Activated CD4-positive, alpha-beta T cell treated with anti-CD3 and anti-CD28 coated beads for 4 hours (primary cell): ENCODE measurements at places on chromosomes 12 and 14.

- DNase-seq: no peak
Measured at GRCh38 chr14:73521229-73521628, 15.7 kb upstream of the ACOT1 start.

GRCh38 chr12:88035907-88036289 lies 6.7 kb upstream of the C12orf50 start:
- DNase-seq: no peak

DNA sequence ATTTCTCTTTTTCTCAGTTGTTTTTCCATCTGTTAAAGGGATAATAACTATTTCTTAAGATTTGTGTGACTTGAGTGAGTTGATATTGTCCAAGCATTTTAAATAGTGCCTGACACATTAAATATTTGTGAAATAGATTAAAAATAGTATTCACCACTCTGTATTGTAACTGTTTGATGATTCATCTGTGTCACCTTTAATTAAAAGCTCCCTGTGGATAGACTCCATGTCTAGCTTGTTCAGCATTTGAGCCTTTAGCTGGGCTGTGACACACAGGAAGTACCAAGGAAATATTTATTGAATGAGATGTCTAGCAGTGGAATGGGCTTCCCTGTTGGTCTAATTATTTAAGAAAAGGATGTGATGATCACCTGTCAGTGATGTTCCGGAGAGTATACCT lies 1.8 kb upstream of the GLIPR1L2 start:
- no peak for DNase-seq

DNA sequence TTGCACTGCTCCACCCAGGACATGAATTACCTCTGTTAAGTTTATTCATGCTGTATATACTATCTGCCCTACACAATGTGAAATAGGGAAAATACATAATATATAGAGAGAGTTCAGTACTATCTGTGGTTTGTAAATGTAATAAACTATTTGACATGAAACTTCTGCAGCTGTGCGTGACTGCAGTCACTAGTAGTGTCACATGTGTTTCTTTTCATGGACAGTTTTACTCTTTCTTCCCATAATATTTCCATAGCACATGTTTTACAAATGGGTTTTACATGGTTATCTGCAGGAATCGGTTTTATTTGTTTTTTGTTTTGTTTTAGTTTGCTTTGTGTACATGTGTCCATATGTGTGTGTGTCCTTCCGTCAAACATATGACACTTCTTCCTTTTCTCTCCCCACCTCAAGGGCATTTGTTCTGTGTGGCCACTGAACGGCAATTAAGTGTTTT lies 1644.1 kb upstream of the FLRT2 start:
- no peak for DNase-seq

DNA sequence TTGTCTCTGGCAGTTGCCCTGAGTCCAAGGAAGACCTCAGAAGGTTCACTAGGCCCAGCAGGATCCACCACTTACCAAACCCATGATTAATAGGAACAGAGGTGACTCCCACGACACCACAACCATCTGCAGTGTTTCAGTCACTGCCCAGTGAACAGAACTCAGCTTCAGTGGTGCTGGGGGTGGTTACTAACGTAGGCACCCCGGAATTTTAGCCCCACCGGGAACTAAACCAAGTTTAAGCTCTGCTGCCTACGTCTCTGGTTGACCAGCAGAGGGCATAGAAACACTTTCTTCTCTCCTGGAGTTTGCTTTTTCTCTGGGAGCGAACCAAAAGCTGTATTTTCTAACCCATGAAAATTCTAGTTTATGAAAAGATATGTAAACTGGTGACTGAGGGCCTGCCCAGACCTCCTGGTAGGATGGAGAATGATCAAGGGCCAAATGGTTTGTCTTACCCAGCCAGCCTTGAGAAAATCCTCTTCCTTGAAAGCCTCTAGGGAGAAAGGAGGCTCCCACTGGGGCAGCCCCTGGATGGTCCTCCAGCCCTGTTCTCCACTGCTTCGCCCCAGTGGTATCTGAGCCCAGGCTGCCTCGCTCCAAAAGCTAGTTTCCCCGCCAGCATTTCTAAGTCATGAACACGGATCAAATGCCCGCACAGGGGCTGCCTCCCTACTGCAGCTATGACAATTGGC lies 379.8 kb downstream of the DPF3 start:
- no peak for DNase-seq

DNA sequence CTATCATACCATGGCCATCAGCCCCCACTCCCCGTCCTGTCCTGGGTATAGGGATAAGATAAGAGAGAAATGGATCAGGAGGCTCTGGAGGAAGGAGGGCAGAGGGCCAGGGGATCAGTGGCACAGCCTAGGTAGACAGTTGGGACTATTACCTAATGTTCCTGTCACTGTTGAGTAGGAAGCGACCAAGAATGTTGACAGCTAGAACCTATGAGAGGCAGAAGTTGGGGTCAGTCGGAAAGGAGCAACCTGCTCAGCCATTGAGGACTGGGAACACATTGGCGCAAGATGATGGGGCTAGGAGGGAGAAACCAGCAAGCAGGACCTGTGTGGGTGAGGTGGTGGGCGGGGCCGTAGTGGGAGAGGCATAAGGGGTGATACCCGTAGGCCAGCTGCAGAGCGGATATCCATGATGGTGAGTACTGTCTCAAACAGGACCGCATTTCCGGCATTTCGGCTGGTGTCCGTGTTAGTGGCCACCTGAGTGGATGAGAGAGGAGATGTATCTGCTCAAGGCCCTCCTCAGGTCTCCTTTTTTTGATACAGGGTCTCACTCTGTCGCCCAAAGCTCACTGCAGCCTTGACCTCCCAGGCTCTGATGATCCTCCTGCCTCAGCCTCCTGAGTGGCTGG lies 3.3 kb downstream of the AP1G2 start:
- DNase-seq: no peak

GRCh38 chr12:50005175-50005574 lies 20.1 kb downstream of the RACGAP1 start:
- no peak for DNase-seq

- DNase-seq: no peak
Measured at GRCh38 chr14:61308198-61308597, 13.2 kb upstream of the PRKCH start.

DNA sequence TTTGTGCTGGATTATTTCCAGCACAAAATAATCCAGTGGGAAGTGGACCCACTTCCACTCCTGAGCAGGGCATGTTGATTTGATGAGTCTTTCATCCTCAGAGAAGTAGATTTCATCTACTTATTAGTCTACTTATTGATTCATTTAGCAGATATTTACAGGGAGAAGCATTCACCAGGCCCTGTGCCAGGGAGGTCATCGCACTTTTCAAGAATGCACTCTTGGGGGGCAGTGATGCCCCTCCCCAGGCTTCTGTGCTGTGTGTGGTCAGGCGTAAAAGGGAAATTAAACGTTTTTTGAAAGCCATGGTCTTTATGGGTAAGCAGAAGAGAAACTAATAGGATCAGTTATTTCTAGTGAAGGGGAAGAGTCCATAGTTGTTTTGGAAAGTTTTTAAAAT lies 610.7 kb upstream of the TMEM132C start:
- no peak for DNase-seq

DNA sequence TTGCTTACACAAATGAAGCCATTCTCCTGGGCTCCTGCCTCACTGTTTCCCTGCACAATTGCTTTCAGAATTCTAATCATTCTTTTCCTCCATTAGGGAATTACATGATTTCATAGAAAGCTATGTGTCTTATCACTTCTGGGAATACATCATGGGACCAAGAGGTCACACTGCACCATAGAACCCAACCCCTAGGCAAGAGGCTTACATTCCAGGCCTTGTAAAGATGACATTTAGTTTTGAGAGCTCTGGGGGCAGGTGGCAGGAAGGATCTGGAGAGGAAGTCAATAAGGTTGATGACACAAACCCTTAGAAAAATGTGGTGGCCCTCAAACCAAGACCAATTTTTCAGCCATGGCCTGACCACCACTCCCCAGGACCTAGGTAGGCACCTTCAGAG lies 57.1 kb downstream of the NUAK1 start:
- DNase-seq: no peak

DNA sequence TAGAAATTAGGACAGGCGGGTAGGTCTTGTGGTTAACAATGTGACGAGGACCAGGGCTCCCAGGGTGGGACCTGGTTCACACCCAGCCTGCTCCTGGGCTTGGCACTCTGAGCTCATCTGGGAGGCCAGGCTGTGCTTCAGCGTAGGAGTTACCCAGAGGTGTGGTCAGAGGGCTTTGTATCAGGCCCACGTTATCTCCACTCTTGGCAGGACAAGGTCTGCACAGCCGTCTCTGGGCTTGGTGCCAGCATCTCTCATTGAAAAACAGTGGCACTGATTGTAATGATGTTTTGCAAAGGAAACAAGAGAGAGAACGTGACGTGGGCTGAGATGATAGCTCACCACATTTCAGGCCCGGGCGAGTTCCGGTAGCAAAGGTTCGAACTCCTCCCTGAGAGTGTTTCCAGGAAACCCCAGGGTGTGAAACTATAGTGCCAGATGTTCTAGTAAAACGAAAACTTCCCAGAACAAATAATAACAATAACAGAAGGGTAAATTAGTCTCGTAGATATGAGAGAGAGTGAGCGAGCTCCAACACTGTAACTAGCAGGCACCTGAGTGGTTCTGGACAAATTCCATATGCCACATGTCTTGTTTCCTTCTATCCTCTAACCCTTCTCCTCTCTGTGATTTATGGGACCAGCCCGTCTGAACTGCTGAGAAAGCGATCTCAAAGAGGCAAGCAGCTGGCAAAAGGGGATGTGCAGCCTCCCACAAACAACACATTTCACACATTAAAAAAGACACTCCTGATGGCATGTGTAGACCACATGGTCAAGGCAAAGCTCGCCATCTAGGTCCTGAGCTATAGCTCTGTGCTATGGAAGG lies 227.3 kb downstream of the KTN1 start:
- peak; percentile 60 for DNase-seq

DNA sequence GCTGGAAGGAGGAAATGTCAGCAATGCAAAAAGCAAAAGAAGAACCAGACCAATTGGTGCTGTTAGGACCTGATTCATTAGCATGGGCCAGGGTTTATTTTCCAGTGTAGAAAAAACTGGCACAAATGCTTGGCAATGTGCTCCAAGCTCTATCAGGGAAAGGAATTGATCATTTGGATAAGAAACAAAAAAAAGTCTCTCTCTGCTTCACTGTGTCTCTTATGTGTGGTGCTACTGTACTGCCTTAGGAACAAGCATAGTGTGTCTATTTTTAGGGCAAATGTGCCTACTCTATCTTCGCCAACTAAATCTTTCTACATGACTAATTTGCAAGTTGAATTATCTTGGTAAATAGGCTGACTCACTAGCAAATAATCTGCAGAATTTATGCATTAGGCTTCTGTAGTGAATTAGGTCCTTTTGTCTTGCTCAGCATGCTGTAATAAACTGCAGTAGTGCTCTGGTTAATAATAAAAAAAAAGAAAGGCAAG lies 236.7 kb downstream of the MDGA2 start:
- no peak for DNase-seq

GRCh38 chr12:102735104-102735503 lies 181.9 kb downstream of the PAH start:
- DNase-seq: no peak

DNA sequence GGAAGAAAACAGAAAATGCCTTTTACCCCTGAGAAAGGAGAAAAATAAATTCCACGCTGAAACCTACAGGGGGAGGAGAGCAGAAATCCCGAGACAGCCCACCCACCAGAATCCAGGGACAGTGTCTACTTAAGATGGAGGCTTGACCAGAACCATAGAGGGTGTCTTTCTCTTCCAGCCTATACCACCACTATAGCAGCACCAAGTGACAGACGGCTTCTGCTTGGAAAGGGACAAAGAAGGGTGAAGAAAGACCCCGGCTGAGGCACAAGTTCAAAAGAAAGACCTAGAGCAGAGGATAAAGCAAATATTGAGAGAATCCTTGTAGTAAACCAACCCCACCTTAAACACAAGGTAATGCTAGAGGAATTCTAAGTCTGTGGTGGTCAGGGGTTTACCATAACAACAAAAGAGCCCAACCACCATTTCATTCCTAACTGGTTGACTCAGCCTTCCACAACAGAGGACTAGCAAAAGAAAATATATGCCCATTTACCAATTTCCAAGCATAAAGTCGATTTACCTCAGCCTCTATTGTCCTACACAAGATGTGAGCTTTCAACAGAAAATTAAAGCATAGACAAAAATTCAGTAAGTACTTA lies 105.3 kb upstream of the FOXG1 start:
- no peak for DNase-seq

DNA sequence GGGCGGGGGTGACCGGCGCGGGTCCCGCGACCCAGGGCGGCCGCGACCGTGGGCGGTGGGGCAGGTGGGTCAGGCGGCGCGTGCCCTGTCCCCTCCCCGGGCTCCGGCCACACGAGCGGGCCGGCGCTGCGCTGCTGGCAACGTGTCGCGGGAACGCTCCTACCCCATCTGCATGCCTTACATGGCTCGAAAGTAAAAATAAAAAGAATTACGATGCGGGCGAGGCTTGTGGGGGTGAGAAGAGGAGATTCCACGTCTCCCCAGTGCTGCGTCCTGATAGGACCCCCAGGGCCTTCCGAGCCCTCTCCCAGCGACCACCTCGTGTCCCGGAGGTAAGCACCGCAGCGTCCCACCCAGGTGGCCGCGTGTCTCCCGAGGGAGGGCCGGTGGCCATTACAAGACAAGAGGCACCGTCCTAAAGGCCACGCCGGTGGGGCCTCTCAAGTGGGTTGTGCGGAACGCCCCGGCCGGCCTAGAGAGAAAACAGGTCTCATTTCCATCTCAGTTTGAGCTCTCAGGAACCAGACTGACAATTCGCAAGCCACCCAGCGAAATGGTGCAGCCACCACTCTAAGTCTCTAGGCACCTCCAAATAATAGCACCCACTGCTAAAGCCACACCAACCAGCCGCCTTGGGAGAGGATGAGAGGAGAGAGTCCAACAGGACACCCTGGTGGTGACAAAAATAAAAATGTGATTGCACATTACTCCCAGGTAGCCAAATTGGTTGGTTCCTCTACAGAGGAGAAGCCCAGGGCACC lies 612 bp upstream of the FOXN3 start:
- peak; percentile 58 for DNase-seq

DNA sequence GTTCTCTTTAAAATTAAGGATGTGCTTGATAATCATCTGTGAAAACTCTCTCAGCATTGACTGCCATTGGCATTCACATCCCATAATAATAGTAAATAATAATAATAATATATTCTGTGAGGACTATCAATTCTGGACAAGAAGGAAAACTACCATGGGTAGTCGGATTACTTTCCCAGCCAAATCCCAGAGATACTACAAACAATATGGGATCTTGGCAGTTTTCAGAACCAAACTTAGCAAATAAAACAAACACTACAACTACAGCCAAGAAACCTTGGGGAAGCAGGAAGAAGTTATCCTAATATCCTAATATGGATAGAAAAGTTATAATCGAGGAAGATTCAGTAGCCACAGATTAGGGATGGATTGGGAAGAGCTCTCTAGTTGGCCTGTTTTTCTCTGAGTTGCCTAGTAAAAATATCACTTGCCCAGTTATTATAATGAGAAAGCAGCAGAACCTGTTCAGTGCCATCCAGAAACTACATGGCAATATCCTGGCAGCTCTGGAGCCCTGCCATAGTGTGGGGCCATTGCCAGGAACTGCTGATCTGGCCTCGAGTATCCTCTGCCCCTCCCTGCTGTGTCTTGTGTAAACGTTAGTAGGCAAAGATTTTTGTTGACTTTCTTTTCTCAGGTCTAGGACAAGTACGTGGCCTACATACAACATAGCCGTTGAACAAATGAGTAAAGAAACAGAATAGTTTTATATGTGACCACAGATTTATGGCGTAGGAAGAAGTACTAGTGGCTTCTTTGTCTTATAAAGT lies 193.5 kb downstream of the SLC2A13 start:
- no peak for DNase-seq
